Karpas-422 (cell line): ENCODE measurements at places on chromosomes 7 and 10. TPM values are rescaled to one million over a fixed set of nuclear protein-coding genes. Genes with fewer than 3 reads are reported as not detected.

Gene ADIRF
- total RNA-seq, result not detected in 2 replicates

Gene COL1A2
- total RNA-seq, result not detected in 2 replicates

Gene GDF2
- not detected in 2 replicates for total RNA-seq

Gene CRHR2
- total RNA-seq, result not detected in 2 replicates

Gene GPR85
- 0.07 TPM in 1 of 2 replicates, not detected in the other for total RNA-seq

Gene GNAT3
- 0.26 and 0.43 TPM in 2 replicates for total RNA-seq

Gene TRPV6
- total RNA-seq, result 0.07 TPM in 1 of 2 replicates, not detected in the other

Gene MSMB
- total RNA-seq, result not detected in 2 replicates

Gene GRM3
- total RNA-seq, result 0.51 TPM in 1 of 2 replicates, not detected in the other

Gene ANKRD61
- total RNA-seq, result 0.22 and 0.71 TPM in 2 replicates

GRCh38 chr10:96338279-96338925, 20.4 kb downstream of the OPALIN start:
- H3K27me3 ChIP-seq, result no peaks in the 10 kb centered on the region
- H3K36me3 ChIP-seq, result no peaks in the 10 kb centered on the region
- no peaks in the 10 kb centered on the region for H3K4me1 ChIP-seq
- no peak overlapping the region for H3K4me3 ChIP-seq
- DNase-seq, result no peak

DNA sequence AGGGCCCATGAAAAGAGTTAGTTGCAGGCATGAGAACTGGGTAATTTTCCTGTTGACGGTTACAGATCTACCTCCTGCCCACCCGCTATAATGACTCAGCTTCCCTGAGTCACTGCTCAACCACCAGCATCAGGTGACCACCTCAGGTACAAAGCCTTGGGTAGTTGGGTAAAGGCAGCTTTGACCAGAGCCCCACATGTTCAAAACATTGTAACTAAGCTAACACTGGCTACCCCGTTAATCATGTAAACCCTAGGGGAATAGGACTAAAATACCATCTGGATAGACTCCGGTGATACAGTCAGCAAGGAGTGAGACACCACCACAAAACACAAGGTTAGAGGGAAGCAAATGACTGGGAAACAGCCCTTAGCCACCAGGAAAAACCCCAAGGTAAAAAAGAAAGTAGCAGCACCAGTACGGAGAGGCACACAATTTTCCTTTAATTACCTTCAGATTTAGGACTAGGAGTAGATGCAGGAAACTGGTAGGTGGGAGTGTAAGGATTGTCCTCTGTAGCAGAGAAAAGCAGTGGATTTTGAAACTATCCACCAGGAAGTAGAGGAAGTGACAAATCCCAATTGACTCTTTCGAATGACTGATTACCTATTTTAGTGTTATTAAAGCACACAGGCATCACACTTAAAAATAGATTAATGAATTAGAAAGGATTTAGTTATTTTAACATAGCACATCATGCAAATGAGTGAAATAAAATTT, 103.5 kb upstream of the PDLIM1 start:
- H3K27ac ChIP-seq, result no peak overlapping the region
- H3K4me1 ChIP-seq, result no peaks in the 10 kb centered on the region
- no peaks in the 10 kb centered on the region for H3K27me3 ChIP-seq
- no peak overlapping the region for H3K4me3 ChIP-seq
- H3K36me3 ChIP-seq, result no peaks in the 10 kb centered on the region

GRCh38 chr10:35388197-35388596, 51.9 kb downstream of the CCNY start:
- no peak for DNase-seq
- no peak overlapping the region for H3K27ac ChIP-seq
- no peaks in the 10 kb centered on the region for H3K36me3 ChIP-seq
- H3K4me3 ChIP-seq, result no peak overlapping the region

DNA sequence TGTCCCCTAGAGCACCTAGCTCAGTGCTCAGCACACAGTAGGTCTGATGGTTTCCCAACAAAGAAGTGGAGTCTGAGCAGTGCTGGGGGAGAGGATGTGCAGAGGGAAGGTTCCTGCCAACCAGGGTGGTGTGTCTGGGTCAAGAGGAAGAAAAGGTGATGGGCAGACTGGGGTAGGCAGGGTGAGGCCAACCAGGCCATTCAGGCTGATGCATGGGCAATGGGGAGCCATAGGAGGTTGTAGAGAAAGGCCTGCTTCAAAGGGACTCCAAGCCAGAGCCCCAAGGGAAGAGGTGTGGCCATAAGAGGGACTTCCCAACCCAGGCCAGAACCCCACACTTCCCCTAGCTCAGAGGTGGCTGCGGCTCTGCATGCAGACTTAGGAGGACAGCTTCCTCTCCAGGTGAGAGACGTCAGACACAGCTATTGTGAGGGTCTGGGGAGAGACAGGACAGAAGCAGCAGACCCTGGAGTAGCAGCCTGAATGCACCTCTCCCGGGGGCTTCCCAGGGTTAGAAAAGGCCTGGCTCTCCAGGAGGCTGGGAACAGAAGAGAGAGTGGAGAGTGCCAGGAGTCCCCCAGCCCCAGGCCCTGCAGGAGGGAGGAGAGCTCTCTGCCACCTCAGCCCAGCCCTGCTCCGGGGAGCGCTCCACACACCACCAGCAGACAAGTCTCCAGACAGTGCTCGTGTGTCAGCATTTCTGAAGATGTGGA, 87.4 kb upstream of the ZMIZ1 start:
- no peak overlapping the region for H3K4me3 ChIP-seq
- no peak overlapping the region for H3K27ac ChIP-seq
- H3K4me1 ChIP-seq, result peaks cover 14% of the 10 kb centered on the region
- H3K27me3 ChIP-seq, result no peaks in the 10 kb centered on the region

- H3K36me3 ChIP-seq, result no peaks in the 10 kb centered on the region
- no peak overlapping the region for H3K4me3 ChIP-seq
- no peaks in the 10 kb centered on the region for H3K4me1 ChIP-seq
- H3K27me3 ChIP-seq, result no peaks in the 10 kb centered on the region
- DNase-seq, result no peak
These were observed 24.5 kb downstream of the TMEM120A start for GRCh38 chr7:75969704-75970498.

DNA sequence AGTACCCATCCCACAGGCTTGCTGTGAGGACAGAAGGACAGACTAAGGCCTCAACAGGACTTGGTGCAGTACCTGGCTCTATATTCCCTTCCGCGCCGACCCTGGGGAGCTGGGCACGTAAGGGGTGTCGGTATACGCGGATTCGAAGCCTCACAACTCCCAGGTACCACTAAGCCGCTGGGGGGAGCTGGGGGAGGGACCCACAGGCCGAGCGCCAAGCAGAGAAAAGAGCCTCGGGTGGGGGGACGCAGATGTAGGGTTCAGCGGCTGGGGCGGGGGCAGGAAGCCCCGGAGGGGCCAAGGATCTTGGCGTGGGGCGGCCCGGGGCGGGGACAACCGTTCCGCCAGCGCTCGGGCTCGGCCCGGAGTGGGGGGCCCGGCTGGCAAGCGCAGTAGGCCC, 126.4 kb upstream of the ZNF746 start:
- H3K4me1 ChIP-seq, result peaks cover 23% of the 10 kb centered on the region
- 0 out of 2 replicates have a peak, but pooled peaks cover 4% of the 10 kb centered on the region for H3K36me3 ChIP-seq
- H3K4me3 ChIP-seq, result peak overlapping the region; percentile 90
- peak; percentile 77 for DNase-seq
- no peaks in the 10 kb centered on the region for H3K27me3 ChIP-seq
